Esophagus squamous epithelium (tissue), 5 donors: ENCODE measurements at places on chromosomes 16 and 17. TPM values are rescaled to one million over a fixed set of nuclear protein-coding genes. Genes with fewer than 3 reads are reported as not detected.

TMC7 gene
- total RNA-seq, result 0.66 TPM

UBFD1 gene
- total RNA-seq, result 37.7 TPM

SLFN14 gene
- not detected for total RNA-seq

RAI1 gene
- 17.0 TPM for total RNA-seq

LGALS9 gene
- 76.1 TPM for total RNA-seq

GRCh38 chr17:17416007-17416399 is 60.8 kb upstream of the MED9 start:
- no peak for DNase-seq

DNA sequence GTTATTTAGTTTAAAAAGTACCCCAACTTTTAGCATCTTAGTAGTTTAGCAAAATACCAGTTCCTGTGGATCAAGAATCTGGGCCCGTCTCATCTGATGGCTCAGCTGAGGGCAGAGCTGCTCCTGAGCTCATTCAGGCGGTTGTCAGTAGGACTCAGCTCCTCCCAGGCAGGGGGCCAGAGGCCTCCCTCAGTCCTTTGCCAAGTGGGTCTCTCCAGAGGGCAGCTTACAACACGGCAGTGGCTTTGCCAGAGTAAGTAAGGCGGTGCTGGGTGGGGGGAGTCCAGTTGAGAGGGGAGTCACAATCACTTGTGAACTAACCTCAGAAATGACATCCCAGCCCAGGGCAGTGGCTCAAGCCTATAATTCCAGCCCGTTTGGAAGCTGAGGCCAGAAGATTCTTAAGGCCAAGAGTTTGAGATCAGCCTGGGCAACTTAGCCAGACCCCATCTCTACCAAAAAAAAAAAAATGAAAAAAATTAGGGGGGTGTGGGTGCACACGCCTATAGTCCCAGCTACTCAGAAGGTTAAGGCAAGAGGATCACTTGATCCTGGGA is 81.5 kb upstream of the MED9 start:
- DNase-seq, result no peak

- no peak for DNase-seq
Measured at GRCh38 chr17:17565471-17566339, 25.8 kb downstream of the PEMT start.

DNA sequence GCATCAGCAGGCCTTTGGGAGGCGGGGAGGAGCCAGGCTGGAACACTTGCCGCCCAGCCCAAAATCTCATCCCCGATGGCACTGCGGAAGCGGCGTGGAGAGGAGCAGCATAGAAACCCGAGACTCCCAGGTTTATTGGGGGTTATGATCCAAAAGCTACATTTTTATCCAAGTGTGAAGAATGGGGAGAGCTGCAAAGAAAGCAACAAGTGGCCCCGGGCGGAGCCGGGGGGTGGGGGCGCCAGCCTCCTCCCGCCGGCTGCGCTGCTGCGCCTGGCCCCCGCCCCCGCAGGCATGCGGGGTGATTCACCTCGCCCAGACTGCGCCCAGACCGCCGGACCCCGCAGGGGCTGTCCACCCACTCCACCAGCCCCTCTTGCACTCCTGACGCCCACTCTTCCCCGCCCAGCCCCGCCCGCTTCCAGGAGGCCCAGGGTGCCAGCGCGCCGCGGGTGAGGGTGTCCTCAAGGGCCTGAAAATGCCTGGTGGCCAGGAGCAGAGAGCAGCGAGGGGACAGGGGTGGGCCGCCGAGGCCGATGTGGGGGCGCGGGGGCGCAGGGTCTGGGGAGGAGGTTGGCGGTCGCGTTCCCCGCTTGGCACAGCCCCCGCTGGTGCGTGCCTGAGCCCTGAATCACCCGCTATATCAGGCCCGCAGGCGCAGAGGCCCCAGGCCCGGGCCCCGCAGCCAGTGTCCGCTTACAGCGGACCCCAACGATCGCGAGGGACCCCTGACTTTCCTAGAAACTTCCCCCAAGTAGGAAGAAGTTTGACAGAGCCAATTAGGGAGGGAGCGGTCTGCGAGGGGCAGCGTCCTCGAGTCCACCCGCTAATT is 1.3 kb downstream of the CAVIN1 start:
- DNase-seq, result no peak

DNA sequence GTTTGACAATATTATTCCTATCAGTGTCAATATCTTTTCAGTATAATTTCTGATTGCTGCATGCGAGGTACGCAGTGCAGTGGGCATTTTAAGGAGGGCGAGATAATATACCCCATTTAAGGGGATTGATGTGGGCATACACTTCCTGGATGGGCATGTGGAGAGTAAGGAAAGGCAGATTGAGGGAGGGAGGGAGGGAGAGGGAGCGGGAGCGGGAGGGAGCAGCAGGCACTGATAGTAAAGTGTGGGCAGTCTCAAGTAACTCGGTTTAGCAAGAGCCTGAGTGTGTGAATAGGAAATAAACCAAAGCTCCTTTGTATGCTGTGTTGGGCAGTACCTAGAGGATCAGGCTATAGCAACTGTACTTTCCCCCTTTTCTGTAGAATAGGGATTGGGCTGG is 5.1 kb downstream of the BPTF start:
- no peak for DNase-seq

- no peak for DNase-seq
Measured at GRCh38 chr16:58046054-58046881, 20.7 kb downstream of the MMP15 start.

- no peak for DNase-seq
Measured at GRCh38 chr17:30405161-30405560, 26.4 kb downstream of the CPD start.

DNA sequence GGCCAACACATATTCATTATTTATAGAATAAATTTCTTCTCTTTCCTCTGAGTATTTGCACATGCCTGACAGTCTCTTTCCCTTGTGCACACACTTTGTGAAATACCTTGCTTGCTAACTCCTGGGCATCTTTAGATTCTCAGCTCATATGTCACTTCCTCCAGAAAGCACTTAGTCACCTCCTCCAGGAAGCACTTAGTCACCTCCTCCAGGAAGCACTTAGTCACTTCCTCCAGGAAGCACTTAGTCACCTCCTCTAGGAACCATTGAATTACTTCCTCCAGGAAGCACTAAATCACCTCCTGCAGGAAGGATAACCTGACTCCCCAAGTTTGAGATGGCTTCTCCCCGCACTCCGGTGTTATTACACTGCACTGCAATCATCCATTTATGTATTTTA is 462.5 kb upstream of the EEF2KMT start:
- DNase-seq, result no peak

DNA sequence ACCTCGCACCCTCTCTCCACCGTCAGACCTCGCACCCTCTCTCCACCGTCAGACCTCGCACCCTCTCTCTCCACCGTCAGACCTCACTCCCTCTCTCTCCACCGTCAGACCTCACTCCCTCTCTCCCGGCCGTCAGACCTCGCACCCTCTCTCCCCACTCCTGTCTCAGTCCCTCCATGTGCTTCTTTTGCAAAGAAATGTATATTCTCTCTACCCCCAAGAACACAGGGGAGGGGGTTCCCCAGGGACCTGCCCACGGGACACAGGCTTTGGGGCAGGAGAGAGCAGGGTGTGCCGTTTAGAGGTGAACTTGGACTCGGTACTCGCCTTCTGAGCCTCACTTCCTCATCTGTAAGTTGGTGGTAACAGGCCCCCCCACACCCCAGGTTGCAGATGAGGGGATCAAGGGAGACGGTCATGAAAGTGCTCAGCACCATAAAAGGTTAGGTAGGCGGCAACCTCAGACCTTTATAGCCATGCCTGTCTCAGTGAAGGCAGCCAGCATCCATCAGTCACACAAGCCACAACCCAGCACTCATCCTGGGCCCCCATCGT is 63.7 kb downstream of the RPH3AL start:
- DNase-seq, result no peak

- no peak for DNase-seq
Measured at GRCh38 chr16:48535831-48536613, 74.0 kb downstream of the N4BP1 start.

- DNase-seq, result no peak
Measured at GRCh38 chr17:29107933-29108822, 65.2 kb downstream of the PIPOX start.

- DNase-seq, result no peak
Measured at GRCh38 chr17:32805029-32805976, 71.6 kb downstream of the MYO1D start.

DNA sequence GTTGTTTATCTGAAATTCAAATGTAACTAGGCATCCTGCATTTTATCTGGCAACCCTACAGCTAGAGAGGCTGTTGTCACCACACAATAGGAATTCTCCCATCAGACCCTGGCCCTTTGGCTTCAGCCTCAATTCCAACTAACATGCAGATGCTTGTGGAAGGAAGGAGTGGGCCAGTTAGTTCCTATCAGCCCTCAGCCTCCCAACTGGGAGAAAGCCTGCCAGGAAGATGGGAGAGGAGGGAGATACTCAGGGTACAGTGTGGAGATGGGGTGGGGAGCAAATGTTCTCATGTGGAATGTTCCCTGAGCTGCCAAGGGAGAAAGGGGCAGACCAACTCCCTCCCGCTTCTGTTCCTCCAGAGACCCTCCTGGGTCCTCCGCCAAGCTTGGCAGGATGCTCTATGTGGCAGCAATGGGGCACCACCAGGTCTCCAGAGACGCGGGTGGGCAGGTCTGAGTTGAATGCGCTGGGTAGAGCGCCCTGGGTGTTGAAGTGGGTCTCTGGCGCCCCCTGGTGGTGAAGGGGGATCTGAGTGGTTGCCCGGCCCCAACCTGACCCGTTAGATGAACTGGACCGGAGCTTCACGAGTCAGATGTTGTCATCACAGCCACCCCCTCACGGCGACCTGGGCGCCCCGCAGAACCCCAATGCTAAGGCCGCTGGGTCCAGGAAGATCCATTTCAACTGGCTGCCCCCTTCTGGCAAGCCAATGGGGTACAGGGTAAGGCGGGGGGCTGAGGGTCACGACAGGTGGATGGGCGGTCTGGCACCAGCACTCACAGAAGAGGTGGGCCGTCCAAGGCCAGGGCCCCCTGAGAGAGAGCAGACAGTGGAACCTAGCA is 15.2 kb downstream of the GALK1 start:
- DNase-seq, result peak; percentile 48

DNA sequence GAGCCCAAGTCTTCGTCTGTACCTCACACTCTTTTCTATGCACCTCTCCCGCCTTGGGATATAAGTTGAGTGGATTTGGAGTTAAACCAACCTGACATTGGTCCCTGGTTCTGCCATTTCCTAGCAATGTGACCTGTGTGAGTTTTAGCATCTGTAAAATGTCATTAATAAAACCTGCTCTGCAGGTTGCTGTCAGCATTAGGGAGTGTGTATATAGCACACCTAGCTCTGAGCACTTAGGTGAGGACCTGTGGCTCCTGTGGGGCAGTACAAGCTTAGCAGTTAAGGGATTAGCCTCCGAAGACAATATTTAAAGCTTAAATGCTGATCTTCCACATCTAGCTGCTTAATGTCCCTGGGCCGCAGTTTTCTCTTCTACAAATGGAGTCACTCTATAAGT is 248.0 kb downstream of the TMEM114 start:
- no peak for DNase-seq

DNA sequence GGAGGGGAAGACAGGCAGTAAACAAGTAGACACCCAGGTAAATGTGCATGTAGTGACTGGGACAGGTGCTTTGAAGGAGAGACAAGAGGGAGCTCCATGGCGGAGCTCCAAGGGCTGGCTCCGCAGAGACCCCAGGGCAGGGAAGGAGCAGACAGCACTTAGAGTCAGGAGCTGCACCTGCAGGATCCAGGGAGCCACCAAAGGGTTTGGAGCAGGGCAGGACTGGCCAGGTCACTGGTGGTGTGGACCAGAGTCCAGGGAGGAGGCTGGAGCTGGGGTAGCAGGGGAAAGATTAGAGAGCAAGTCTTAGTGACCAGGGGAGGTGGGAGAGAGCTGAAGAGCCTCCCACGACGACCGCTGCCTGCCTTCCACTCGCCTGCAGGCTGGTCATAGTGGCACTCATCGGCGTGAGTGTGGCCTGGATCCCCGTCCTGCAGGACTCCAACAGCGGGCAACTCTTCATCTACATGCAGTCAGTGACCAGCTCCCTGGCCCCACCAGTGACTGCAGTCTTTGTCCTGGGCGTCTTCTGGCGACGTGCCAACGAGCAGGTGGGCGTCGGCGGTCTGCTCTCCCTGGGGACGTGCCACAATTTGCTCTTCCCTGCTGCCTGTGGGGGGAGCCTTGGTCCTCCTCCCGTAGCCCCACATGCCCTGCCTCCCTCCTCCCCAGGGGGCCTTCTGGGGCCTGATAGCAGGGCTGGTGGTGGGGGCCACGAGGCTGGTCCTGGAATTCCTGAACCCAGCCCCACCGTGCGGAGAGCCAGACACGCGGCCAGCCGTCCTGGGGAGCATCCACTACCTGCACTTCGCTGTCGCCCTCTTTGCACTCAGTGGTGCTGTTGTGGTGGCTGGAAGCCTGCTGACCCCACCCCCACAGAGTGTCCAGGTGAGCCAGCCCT is 14.7 kb upstream of the FAM83G start:
- DNase-seq, result no peak

DNA sequence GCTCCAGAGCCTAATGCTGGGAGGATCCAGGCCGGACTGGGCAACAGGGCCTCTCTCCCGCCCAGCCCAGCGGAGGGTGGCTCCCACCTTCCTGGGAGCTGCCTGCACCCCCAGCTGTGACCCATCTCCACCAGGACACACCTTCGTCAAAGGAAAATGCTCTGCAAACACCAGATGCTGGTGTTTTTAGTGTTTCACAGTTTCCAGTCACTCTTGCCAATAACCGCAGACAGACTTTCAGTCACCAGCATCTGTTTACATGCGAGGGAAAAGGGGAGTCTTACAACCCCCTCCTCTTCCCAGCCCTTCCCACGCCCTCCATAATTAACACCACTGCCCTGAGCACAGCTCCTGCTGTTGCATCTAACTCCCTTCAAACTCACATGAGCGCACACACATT is 25.3 kb downstream of the KLHDC4 start:
- DNase-seq, result no peak

- DNase-seq, result no peak
Measured at GRCh38 chr17:55769625-55770000, 18.8 kb downstream of the PCTP start.

- DNase-seq, result no peak
Measured at GRCh38 chr16:85422632-85423550, 190.2 kb upstream of the GSE1 start.

- no peak for DNase-seq
Measured at GRCh38 chr16:64317601-64318000, 804.3 kb downstream of the CDH11 start.

GRCh38 chr17:32142857-32143526 is 690 bp downstream of the RHOT1 start:
- DNase-seq, result no peak

DNA sequence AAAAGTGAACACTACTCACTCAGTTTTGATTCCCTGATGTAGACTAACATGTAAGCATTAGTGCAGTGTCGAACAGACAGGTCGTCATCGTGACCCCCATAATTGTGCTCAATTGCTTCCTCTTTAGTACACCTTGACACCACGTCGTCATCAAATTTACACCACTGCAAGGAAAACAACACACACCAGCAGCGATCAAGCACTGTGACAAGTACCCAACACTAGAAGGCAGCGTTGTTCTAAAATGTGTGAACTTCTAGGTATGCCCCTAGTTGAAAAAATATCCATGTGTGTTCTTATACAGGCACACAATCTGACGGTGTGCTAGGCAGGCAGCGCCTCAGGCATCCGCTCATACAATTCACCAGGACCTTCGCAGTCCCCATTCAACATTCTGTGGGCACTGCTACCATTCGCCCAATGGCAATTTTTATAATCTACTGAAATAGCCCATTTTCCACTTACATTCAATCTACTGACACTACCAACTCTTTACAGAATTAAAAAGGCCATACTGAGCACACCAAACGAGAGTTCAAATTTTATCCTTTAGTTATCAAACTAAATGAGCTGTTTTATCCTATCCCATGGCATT is 23.1 kb downstream of the LITAFD start:
- no peak for DNase-seq
